ENCODE measurements at places on chromosomes 7 and 10. TPM values are rescaled to one million over a fixed set of nuclear protein-coding genes. Genes with fewer than 3 reads are reported as not detected.

DNA sequence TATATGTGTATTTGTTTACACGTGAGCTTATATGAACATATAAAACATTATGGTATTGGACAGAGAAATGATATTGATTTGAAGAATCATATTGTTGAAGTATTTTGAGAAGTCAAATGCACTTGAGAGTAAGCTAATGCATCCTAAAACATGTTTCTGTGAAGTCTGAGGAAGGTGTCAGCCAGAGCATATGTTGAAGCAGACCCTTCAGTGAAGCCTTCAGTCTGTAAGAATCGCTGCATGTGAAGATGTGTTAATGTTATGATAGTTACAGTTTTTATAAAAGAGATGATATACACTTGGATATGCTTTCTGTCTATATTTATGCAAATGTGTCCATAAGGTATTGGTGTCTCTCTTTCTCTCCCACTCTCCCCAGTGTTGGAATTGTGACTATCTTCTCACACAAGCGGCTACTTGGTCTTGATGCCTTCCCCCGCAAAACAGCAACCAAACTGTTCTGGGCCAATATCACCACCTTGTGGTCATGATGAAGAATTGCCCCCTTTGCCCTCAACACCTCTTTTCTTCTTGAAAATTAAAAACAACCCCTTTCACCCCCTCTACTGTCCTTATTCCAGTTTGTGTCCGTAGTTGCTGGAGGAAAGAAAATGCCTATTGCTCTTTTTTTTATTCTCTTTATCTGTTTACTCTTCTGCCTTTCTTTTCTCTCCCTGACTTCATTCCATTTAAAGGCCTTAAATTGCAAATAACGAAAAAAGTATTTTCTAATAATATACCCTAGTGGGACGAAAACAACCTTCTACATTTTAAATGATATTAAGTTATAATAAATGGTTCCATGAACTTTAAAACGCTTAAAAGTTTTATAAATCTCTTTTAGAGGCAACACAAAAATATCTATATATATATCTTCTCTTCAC lies 64.9 kb downstream of the IKZF1 start:
- peak overlapping the region; percentile 15 for H3K4me3 ChIP-seq
- H3K36me3 ChIP-seq: peaks cover 26% of the 10 kb centered on the region
- no peaks in the 10 kb centered on the region for H3K27me3 ChIP-seq
- peak overlapping the region; percentile 94 for H3K27ac ChIP-seq
- peaks cover 96% of the 10 kb centered on the region for H3K4me1 ChIP-seq

DNA sequence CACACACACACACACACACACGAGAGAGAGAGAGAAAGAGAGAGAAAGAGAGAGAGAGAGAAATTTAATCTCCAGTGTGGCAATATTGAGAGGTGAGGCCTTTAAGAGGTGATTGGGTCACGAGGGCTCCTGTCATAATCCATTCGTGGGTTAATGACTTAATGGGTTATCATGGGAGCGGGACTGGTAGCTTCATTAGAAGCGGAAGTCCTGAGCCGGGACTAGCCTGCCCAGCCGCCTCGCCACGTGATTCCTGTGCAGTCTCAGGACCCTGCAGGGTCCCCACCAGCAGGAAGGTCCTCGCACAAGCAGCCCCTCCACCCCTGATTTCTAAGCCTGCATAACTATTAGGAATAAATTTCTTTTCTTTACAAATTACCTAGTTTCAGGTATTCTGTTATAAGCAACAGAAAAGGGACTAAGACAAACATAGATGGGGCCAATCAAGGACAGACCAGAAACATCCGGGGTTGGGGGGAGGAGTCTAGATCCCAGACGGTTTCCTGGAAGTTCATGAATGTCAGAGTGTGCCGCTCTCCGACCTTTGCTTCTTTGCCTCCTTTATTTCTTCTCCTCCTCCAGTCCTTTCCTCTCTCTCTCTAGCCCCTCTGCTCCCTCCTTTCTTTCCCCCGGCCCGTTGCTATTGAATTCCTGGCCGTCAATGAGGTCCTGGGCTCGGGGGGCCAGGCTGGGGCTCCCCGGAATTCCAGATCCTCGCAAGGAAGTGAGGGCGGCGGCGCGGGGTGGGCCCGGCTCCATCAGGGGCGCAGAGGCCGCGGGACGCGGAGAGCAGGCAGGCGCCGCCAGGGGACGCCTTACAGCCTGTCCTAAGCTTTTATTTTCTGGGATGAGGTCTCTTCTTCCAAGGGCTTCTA lies 146.8 kb downstream of the CYP26A1 start:
- H3K27ac ChIP-seq: no peak overlapping the region
- H3K36me3 ChIP-seq: no peaks in the 10 kb centered on the region
- H3K4me3 ChIP-seq: no peak overlapping the region

- H3K27ac ChIP-seq: no peak overlapping the region
- no peak overlapping the region for H3K4me3 ChIP-seq
- H3K36me3 ChIP-seq: no peaks in the 10 kb centered on the region
- no peaks in the 10 kb centered on the region for H3K27me3 ChIP-seq
- H3K4me1 ChIP-seq: no peaks in the 10 kb centered on the region
- no peak for DNase-seq
Measured at GRCh38 chr10:88408096-88408495, 175.0 kb downstream of the RNLS start.

- no peaks in the 10 kb centered on the region for H3K36me3 ChIP-seq
- H3K27me3 ChIP-seq: no peaks in the 10 kb centered on the region
- DNase-seq: no peak
- H3K27ac ChIP-seq: no peak overlapping the region
Measured at GRCh38 chr10:5510281-5511072, 11.1 kb upstream of the CALML5 start.

GRCh38 chr10:23445591-23445990 lies 6.7 kb downstream of the OTUD1 start:
- H3K36me3 ChIP-seq: no peaks in the 10 kb centered on the region
- DNase-seq: no peak
- H3K27ac ChIP-seq: no peak overlapping the region
- H3K4me3 ChIP-seq: no peak overlapping the region

- H3K27me3 ChIP-seq: no peaks in the 10 kb centered on the region
- H3K36me3 ChIP-seq: no peaks in the 10 kb centered on the region
- H3K4me1 ChIP-seq: no peaks in the 10 kb centered on the region
- H3K4me3 ChIP-seq: no peak overlapping the region
Measured at GRCh38 chr7:42869131-42870020, 42.5 kb downstream of the C7orf25 start.

DNA sequence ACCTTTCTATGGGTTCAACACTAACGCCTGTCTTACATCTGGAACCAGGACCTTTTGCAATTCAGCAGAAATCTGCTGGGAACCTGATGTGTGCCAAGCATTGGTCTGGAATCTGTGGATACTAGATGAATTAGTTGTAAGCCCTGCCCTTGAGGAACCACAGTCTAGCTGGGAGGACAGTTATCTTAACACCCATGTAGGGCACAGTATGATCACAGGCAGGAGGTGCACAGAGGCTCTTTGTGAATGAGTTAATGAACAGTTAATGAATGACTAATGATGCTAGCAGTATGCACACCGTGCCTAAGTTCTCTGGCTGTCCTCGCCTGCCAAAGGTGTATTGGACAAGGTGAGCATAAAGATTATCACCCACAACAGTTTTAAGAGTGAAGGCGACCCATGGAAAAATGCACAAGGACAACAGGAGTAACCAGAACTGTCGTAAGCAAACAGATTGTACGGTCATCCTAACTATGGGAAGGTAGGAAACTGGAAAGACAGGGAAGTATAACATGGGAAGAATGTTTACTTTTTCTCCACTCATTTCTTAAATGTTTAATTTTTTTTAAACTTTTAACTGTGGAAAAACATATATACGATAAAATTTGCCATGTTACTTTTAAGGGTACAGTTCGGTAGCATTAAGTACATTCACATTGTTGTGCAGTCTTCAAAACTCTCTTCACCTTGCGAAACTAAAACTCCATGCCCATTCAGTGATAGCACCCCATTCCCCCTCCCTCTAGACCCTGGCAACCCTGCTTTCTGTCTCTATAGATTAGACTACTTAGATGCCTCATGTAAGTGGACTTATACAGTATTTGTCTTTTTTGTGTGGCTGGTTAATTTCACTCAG lies 139.9 kb downstream of the CXCL12 start:
- no peak overlapping the region for H3K27ac ChIP-seq
- H3K27me3 ChIP-seq: no peaks in the 10 kb centered on the region
- no peak for DNase-seq
- no peaks in the 10 kb centered on the region for H3K36me3 ChIP-seq
- no peaks in the 10 kb centered on the region for H3K4me1 ChIP-seq

DNA sequence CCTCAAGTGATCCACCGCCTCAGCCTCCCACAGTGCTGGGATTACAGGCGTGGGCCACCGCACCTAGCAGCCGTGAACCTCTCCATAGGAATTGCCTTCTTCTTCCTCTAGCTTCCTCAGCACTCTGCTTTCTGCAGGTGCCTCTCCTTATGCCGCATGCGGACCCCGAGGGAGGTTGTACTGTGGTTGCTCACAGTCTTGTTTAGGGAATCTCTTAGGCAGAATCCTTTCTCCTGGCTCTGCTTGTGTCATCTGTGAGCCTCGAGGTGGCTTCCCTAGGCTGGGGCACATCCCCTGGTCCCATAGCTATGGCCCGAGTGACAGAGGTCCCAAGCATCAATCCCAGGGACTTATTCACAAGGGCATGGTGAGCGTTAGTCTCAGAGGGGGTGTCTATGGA lies 33.2 kb upstream of the GIMAP8 start:
- H3K27me3 ChIP-seq: no peaks in the 10 kb centered on the region
- H3K4me3 ChIP-seq: no peak overlapping the region
- no peaks in the 10 kb centered on the region for H3K36me3 ChIP-seq
- no peak overlapping the region for H3K27ac ChIP-seq
- H3K4me1 ChIP-seq: peaks cover 3% of the 10 kb centered on the region

DNA sequence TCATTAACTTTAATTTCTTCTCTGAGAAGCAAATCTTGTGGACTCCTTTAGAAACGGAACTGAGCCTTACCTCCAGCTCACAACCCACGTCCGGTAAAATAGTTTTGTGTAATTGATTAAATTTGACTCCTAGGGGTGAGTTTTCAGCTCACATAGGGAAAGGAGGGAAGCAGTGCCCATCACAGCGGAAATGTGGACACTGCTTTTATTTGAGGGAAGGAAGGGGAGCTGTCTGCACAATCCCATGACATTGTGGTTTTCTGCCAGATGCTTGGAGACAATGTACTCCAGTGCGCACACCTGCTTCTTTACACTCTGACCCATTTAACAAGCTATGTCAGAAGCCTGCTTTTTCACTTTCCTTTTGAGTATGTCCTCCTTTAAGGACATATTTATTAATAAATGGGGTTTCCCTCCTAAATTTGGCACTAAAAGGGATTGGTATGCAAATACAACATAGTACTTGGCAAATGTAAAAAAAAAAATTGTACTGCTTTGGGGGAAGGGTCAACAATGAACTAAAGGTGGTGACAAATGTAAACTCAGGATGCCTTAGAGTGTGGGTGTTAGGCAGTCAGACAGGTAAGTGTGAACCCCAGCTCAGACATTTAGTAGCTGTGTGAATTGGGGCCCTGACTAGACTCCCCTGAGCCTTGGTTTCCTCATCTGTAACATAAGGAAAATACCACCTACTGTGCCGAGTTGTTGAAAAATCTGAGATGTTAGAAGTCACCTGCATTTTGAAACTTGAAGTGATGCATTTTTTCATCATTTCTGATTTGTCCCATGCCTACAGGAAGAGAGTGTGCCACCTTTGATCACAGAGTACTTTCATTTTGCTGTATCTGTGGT lies 90.2 kb upstream of the KLF6 start:
- H3K4me1 ChIP-seq: peaks cover 51% of the 10 kb centered on the region
- peak overlapping the region; percentile 20 for H3K4me3 ChIP-seq
- H3K27ac ChIP-seq: peak overlapping the region; percentile 66
- H3K27me3 ChIP-seq: no peaks in the 10 kb centered on the region

DNA sequence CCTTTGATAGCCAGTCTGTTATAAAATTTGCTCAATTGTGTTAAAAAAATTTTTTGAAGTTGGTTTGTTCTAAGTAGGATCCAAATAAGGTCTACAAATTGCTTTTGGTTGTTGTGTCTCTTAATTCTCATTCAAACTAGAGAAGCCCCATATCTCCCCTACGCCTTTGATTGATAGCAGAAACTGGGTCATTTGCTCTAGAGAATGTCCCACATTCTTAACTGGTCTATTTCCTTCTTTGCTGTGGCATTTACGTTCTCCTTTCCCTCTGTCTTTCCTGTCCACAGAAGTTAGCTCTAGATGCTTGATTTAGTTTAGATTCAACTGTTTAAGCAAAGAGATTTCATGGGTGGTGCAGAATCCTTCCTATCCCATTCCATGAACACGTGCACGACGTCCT lies 174.6 kb upstream of the SVIL start:
- H3K4me3 ChIP-seq: no peak overlapping the region
- H3K4me1 ChIP-seq: no peaks in the 10 kb centered on the region
- DNase-seq: no peak
- H3K27ac ChIP-seq: no peak overlapping the region
- H3K36me3 ChIP-seq: no peaks in the 10 kb centered on the region
- H3K27me3 ChIP-seq: no peaks in the 10 kb centered on the region

GRCh38 chr7:152587366-152587765 lies 88.6 kb downstream of the XRCC2 start:
- H3K4me3 ChIP-seq: no peak overlapping the region
- H3K27ac ChIP-seq: no peak overlapping the region
- no peaks in the 10 kb centered on the region for H3K36me3 ChIP-seq
- no peak for DNase-seq

Gene TMEM196
- total RNA-seq: not detected

- no peak overlapping the region for H3K4me3 ChIP-seq
- no peaks in the 10 kb centered on the region for H3K36me3 ChIP-seq
- no peaks in the 10 kb centered on the region for H3K27me3 ChIP-seq
- H3K4me1 ChIP-seq: no peaks in the 10 kb centered on the region
- DNase-seq: no peak
Measured at GRCh38 chr7:133873187-133873586, 254.0 kb upstream of the LRGUK start.

DNA sequence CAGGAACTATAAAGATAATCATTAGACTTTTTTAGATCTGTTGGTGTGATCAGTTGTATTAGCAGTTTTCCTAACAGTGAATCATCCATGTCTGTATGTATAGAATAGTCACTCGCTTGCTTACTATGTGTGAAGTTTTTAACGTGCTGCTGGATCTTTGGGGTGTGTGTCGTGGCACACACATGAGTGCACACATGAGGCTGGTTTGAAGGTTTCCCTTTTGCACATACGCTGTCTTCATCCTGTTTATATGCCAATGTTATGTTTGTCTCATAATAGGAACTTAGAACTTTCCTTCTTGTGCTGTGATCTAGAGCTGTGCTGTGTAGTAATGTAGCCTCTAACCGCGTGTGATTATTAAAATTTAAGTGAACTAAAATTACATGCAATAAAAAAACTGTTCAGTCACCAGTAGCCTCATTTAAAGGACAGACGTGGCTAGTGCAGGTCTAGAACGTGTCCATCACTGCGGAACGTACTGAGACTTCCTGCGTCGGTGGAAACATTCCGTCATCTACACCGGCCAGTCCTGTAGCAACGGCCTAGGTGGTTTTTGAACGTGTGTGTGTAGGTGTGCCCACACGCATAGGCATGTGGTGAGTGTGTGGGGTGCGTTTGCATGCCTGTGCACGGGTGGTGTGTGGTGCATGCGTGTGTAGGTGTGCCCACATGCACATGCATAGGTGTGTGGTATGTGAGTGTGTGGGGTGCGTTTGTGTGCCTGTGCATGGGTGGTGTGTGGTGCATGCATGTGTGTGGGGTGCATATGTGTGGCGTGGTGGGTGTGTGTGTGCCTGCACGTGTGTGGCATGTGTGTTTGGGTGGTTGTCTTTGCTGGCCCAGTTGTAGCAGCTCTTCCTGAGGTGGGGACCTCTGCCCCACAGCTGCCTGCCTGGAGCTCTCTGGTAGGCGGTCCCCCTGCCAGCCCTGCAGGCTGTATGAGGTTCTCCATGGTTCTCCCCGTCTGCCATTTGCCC lies 56.6 kb downstream of the INPP5A start:
- no peak for DNase-seq

GRCh38 chr7:50418526-50419290 lies 31.4 kb downstream of the FIGNL1 start:
- H3K27me3 ChIP-seq: no peaks in the 10 kb centered on the region
- no peak overlapping the region for H3K27ac ChIP-seq
- no peaks in the 10 kb centered on the region for H3K36me3 ChIP-seq
- DNase-seq: no peak
- H3K4me1 ChIP-seq: no peaks in the 10 kb centered on the region
- no peak overlapping the region for H3K4me3 ChIP-seq

Gene MRPS16
- 47.6 TPM for total RNA-seq

Measured in naive thymus-derived CD4-positive, alpha-beta T cell (primary cell).